ENCODE measurements at places on chromosomes 6 and 20.

DNA sequence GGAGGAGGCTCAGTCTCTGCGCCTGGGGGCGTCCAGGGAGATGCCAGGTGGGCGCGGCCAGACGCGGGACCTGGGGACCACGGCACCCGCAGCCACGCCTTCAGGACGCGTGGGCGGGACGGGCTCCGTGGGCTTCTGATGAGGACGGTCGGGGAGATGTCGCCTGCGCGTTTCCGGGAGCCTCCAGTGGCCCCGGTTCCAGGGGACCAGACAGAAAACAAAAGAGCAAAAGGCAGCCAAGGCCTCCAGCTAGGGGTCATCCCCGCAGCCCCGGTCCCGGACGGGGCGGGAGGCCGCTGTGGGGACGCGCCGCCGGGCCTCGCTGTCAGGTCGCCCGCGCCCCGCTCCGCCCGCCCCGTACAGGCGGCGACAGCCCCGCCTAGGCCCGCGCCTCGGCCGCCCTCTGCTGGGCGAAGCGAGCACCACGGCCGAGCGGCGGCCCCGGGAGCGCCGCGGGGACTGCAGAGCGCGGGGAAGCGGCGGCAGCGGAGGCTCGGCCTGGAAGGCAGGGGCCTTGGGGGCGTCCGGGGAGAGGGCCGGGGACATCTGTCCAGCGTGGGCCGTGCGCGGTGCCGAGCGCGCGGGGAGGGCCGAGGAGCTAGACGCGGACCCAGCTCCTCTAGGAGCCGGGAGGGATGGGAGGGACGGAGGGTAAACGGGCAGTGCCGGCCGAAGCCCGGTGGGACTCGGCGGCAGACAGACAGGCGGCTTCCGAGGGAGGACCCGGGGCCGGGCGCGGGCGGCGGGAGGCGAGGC lies 48.7 kb downstream of the TMEM242 start:
- peak; percentile 87 for DNase-seq

DNA sequence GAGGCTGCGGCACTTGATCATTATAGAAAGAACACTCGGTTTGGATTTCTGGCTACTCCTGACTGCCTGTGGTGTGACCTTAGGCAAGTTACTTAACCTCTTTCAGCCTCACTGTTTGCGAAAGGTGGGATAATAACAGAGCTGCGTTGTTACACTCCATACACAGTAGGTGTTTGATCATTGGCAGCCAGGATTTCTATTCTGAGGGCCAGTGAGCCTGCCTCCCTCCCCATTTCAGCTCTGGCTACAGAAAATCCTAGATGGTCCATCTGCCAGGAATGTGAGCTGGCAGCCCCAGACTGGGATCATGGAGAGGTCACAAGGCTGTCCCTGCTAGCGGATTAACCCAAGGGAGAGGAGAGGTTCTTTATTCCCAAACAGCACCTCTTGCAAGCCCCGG lies 2.7 kb downstream of the KCNB1 start:
- DNase-seq, result no peak

- DNase-seq, result no peak
Observed at GRCh38 chr20:25032478-25033264, 25.3 kb downstream of the ACSS1 start.

- DNase-seq, result no peak
Observed at GRCh38 chr6:153183925-153184324, 52.8 kb upstream of the RGS17 start.

- no peak for DNase-seq
Observed at GRCh38 chr6:157845493-157846259, 22.6 kb downstream of the SNX9 start.

GRCh38 chr6:145749632-145750031 lies 14.3 kb upstream of the EPM2A start:
- DNase-seq, result peak; percentile 48

DNA sequence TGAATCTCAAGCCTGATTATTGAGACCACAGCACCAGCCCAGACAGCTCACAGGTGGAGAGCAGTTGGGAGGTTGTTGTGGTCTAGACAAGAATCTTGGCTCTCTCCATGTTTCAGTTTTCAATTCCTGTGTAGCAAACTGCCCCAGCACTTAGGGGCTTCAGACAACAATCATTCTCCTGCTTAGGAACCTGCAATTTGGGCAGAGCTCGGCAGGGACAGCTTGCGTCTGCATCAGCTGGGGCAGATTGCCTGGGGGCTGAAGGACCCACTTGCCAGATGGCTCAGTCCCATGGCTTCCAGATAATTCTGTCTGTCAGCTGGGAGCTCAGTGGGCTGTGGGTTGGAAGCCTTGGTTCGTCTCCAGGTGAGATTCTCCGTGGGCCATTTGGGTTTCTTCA lies 6.9 kb downstream of the TGM6 start:
- DNase-seq, result no peak

- no peak for DNase-seq
Observed at GRCh38 chr6:21335591-21335990, 258.0 kb upstream of the SOX4 start.

DNA sequence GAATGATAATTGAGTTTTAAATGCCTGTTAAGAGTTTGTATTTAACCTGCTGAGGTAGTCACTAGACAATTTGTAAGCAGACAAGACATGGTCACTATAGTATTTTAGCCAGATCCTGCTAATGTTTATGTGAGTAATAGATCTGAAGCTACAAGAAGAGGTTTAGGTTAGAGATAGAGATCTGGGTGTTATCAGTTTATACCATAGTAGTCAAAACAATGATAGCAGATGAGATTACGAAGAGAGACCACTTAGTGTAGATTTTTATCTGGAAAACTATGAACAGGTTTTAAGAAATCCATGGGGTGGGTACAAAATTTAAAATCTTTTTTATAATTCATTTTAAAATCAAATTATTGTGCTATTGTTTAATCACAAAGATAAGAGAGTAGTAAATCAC lies 47.5 kb downstream of the PHIP start:
- no peak for DNase-seq

DNA sequence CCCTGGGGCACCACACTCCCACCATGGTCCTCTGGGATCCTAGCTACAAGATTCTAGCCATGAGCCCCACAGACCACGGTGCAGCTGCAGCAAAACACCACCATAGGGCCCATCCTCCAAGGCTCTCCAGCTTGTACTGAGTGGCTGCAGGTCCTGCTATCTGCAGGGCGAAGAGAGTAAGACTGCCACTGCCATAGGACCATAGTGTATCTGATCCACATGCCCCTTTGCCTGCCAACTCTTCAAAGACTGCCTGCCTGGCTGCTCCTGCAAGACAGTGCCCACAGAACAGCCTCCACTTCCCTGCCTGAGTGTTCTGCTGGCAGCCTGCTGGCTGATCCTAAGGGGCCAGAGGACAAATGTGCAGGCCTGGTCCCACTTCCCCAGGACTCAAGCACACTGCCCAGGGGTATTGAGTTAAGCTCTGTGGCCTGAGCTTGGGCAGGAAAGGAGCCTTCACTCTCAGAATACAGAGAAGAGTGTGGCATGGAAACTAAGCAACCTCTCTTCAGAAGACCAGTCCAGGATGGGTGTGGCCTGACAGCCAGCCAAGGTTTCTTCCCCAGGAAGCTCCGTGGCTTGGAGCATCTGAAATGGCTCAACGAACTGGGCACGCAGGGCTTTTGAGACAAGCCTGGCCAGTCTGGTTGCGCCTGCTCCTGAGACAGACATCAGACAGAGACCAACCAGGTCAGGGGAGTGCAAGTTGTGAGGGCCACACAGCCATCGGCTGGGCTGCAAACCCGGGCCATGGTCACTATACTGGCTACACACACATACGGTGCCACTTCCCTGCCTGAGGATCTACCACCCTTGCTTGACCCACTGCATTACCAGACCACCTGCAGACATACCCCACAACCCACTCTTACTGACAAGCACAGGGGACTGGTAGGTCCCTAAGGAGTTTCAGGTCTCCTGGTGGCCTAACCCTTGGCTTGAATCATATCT lies 54.5 kb downstream of the RNGTT start:
- no peak for DNase-seq

DNA sequence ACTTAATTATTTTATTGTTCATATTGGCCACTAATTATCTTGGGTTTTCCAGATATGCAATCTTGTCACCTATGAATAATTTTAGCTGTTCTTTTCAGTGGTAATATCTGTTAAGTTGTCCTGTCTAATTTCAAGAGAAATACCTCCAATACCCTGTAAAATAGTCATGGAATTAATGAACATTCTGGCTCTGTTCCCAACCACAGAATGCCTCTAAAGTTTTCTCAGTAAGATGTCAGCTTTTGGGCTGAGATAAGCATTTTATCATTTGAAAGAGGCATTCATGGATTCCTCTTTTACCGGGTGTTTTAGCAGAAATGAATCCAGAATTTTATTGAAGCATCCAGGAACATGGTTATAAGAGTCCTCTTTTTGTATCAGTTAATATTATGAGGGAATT lies 109.3 kb downstream of the WDR27 start:
- no peak for DNase-seq

DNA sequence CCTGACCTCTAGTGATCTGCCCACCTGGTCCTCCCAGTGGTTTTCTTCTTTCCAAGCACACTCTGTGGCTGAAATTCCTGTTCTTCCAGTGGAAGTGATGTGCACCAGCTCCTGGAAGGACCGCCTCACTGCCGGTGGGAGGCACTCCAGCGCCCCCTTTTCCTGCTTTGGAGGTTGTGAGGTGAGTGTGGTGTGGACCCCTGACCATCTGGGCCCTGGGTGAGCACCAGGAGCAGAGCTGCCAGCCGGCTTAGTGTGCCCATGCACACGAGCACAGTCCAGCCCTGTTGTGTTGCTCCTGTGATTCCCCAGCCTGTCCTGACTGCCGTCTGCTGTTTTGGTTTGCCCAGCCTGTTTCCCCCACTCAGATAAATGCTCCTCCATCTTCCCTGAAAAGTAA lies 134.6 kb downstream of the FNDC1 start:
- DNase-seq, result no peak

GRCh38 chr20:19888269-19888671 lies 128.9 kb upstream of the NAA20 start:
- no peak for DNase-seq

DNA sequence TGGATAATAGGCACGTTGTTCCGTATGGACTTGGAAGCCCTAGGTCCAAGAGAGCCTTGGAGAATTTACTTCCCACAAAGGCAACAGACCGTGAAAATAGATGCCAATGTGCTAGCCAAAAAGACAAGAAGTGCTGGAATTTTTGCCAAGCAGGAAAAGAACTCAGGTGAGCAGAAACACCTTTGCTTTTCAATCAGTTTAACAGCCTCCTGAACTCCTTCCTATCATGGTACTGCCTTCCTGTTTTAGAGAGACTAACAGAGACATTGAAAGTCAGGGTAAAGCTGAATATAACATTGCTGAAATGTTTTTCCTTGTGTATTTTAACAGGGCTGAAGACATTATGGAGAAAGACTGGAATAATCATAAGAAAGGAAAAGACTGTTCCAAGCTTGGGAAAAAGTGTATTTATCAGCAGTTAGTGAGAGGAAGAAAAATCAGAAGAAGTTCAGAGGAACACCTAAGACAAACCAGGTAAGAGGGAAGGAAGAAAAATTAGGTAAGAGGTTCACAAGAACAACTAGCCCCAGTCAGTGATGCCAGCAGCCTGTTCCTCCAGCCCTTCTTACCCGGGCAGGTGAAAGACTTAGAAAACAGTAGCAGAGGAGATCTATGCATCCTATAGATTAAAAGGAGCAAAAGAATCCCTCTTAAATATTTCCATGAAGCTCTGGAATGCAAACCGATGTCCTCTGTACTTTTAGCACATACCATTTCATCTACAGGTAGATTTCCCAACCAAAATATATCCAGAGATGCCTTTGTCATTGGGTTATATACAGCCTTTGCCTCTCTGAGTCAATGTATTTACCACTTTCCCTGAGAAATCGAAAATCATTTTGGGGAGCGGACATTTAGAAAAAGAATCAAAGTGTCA lies 4.0 kb downstream of the EDN1 start:
- DNase-seq, result no peak

- no peak for DNase-seq
Observed at GRCh38 chr6:130713144-130713543, 114.1 kb upstream of the SMLR1 start.

- DNase-seq, result no peak
Observed at GRCh38 chr6:23089981-23090380, 520.6 kb downstream of the HDGFL1 start.

- no peak for DNase-seq
Observed at GRCh38 chr6:149079911-149080491, 237.5 kb upstream of the TAB2 start.

DNA sequence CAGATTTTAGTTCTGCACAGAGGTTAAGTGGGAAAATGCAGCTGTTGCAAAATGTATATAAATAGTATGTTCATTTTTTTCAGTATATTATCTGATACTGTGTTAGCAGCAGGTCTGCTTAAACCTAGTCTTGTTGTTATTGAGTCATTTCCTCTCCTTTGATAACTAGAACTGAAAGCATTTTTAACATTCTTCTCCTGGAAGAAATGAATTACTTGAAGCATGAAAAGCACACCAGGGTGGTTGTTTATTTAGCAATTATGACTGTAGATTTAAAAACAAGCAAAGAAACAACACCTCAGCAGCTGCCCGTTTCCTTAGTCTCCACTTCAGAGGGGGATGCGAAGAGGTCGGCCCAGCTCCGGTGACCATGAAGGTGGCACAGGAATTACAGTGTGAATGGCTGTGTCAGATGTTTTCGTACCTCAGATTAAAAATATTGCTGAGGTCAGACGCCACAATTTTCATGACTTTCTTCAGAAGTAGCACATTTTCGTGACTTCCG lies 53.5 kb downstream of the GOPC start:
- DNase-seq, result no peak

- DNase-seq, result peak; percentile 51
Observed at GRCh38 chr6:14738933-14739332, 506.9 kb upstream of the JARID2 start.

DNA sequence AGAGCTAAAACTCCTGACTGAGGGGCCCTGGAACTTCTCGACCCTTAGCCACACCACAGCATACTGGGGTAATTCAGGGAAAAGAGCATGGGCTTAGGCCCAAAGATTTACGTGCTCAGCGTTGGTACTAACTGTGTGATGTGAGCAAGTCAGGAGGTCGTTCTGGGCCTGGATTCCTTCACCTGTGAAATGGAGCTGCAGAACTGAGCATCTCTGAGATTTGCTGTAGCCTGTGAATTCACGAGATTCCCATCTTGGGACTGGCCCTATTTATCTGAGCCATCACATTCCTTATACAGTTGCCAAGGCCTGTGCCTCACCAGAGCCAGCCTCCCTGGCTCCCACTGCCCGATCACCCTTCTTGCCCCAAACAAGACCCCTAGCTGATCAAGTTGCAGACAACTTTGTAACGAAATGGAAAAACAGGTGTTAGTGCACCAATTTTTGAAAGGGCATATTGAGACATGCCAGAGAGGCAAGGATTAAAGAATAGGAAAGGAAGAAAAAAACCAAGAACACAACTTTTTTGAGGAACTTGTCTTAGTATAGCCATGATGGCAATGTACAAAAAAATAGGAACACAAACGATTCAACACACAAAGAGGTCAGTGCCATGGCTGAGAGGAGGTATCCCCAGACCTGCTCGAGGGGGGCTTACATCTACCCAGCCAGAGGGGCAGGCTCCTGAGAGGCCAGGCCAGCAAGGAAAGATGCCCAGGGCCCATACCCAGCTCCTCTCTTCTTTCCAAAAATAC lies 323.0 kb upstream of the JARID2 start:
- no peak for DNase-seq

- no peak for DNase-seq
Observed at GRCh38 chr20:19679900-19680495, 78.1 kb upstream of the RIN2 start.

- DNase-seq, result no peak
Observed at GRCh38 chr6:156980515-156980914, 203.3 kb downstream of the ARID1B start.

Data from NB4 (cell line).